ENCODE measurements at places on chromosomes 7 and 10. TPM values are rescaled to one million over a fixed set of nuclear protein-coding genes. Genes with fewer than 3 reads are reported as not detected.

Gene GHRHR
- not detected for total RNA-seq

Gene CASTOR2
- 25.5 TPM for total RNA-seq

Gene AKR1C8
- total RNA-seq = not detected

Gene TEX36
- not detected for total RNA-seq

Gene ADGRA1
- total RNA-seq = not detected

Gene FAM25C
- total RNA-seq = not detected

Gene TBX20
- not detected for total RNA-seq

Gene SPRN
- total RNA-seq = 0.13 TPM

GRCh38 chr7:20647908-20648776 lies 32.7 kb downstream of the ABCB5 start:
- no peaks in the 10 kb centered on the region for H3K36me3 ChIP-seq
- peak; percentile 64 for DNase-seq
- no peak overlapping the region for H3K27ac ChIP-seq

DNA sequence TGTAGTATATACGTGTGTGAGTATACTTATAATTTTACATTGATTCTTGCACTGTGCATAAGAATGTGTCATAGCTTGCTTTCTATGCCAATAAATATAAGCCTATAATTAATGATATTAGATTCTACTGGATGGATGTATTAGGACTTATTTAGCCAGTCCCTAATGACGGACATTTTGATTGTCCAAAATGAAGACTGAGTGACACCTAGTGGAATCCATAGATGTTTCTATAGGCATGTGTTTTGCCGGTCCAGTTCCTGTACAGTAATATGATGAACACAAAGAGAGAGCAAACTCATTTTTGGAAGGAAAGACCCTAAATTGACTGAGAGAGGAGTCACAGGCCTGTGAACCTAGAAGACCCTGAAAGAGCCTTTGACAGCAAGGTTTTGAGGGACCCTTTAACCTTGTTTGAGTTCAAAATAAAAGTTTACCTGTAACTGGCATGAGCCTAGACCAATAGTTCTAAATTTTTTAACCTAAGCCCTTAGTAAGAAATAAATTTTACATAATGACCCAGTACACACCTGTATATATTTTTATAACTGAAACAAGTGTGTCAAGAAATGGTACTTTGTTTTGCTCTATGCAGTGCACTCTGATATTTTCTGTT lies 42.4 kb upstream of the AGBL3 start:
- H3K27me3 ChIP-seq = no peaks in the 10 kb centered on the region
- peak; percentile 55 for DNase-seq
- H3K36me3 ChIP-seq = peaks cover 25% of the 10 kb centered on the region

- H3K27ac ChIP-seq = no peak overlapping the region
- H3K4me1 ChIP-seq = no peaks in the 10 kb centered on the region
- no peaks in the 10 kb centered on the region for H3K27me3 ChIP-seq
- H3K36me3 ChIP-seq = no peaks in the 10 kb centered on the region
These were observed 81.1 kb upstream of the ADO start for GRCh38 chr10:62723375-62723774.

GRCh38 chr7:101084865-101085161 lies 468 bp upstream of the TRIM56 start:
- no peak overlapping the region for H3K27ac ChIP-seq
- no peak for DNase-seq
- H3K4me3 ChIP-seq = no peak overlapping the region
- H3K27me3 ChIP-seq = no peaks in the 10 kb centered on the region
- peaks cover 12% of the 10 kb centered on the region for H3K4me1 ChIP-seq
- peaks cover 5% of the 10 kb centered on the region for H3K36me3 ChIP-seq

DNA sequence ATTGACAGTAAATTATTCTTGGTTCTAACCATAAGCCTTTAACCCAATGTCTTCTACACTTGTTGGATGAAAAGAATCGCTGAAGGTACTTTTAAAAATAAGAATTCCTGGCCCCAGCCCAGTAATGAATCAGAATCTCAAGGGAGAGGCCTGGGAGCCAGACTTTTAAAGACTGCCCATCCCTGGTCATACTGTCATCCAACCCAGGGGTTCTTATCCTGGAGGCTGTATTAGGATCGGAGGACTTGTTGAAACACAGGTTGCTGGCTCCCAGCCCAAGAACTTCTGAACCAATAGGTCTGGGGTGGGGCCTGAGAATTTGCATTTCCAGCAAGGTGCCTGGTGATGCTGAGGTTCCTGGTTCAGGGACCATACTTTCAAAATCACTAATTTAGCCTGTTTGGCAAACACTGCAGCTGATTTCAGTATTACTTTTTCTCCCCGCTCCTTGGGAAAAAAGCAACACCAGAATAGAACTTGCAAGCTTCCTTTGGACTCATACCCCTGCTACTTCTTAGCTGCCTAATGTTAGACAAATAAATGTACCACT lies 79.5 kb upstream of the FAM133B start:
- no peaks in the 10 kb centered on the region for H3K27me3 ChIP-seq
- H3K4me3 ChIP-seq = no peak overlapping the region
- DNase-seq = no peak
- no peaks in the 10 kb centered on the region for H3K4me1 ChIP-seq
- no peak overlapping the region for H3K27ac ChIP-seq
- H3K36me3 ChIP-seq = no peaks in the 10 kb centered on the region

- no peak for DNase-seq
- H3K36me3 ChIP-seq = no peaks in the 10 kb centered on the region
- H3K27ac ChIP-seq = no peak overlapping the region
These were observed 25.6 kb upstream of the TMEM196 start for GRCh38 chr7:19798986-19799385.

DNA sequence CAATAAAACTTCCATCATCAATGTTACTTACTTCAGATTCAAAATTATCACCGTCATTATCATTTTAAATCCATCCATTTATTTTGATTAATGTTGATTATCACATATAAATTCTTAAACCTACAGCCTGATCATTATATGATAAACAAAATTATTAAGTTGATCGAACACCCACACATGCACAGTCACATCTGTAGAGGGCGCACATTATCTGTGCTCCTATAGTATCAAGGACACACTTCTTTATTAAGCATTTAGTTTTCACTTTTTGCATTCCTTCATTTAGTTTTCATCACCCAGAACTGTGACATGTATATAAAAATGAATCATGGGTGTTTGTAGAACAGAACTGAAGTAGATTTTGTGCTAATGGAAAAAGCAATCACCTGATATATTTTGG lies 26.2 kb upstream of the ZNF716 start:
- H3K4me3 ChIP-seq = no peak overlapping the region
- no peaks in the 10 kb centered on the region for H3K27me3 ChIP-seq
- no peaks in the 10 kb centered on the region for H3K36me3 ChIP-seq
- no peak for DNase-seq

DNA sequence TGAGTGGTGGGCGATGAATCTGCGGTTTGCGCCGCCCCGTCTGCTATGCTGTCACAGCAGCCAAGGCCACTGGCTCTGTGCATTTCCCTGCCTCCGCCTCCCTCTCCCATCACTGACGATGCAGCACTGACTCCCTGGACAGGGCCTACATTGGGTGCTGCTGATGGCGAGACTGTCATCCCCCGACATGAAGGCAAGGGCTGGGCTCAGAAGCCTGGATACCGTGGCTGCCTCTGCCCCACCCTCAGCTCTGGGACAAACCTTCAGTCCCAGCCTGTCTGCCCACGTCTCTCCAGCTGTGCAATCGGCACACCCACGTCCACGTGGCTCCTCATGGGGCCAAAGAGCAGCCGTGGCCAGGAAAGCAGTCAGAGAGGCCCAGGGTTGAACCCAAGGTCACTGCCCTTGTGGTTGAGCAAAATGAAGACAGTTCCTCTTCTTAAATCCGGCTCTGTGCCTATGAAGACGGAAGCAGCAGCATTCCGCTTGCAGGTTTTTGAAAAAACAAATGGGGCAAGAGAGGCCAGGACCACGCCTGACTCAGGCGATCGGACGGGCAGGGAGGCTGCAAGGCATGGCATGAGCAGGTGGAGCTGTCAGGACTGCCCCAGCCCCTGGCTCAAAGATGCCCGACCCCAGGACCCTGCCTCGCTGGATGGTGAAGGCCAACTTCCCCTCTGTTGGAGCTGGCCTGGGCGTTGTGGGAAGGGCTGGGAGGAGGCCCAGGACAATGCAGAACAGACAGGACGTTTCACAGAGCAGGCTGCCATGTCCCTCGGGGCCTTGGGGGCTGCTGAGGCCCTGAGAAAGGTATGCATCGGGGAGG lies 517.5 kb downstream of the DNAJB6 start:
- H3K4me1 ChIP-seq = no peaks in the 10 kb centered on the region
- no peak overlapping the region for H3K27ac ChIP-seq
- no peak overlapping the region for H3K4me3 ChIP-seq
- H3K27me3 ChIP-seq = no peaks in the 10 kb centered on the region
- DNase-seq = no peak

DNA sequence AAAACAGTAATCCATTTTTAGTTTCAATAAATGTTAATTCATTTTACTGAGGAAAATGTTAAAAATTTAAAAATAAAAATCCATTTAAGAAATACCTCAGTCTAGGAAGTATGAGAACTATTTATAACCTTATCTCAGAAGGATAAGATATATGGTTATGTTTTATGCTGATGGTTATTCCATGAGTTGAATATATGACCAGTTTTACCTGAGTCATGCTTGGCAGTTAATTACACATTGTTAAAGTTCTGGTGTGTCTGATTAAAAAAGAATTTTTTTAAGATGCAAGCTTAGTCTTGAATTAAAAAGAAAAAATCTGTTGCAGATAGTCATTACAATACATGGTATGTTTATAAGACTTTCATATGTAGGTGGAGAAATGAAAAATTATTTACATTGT lies 191.7 kb downstream of the ARL4A start:
- H3K4me3 ChIP-seq = no peak overlapping the region
- no peaks in the 10 kb centered on the region for H3K36me3 ChIP-seq
- no peak for DNase-seq
- no peak overlapping the region for H3K27ac ChIP-seq
- no peaks in the 10 kb centered on the region for H3K27me3 ChIP-seq

- no peak overlapping the region for H3K27ac ChIP-seq
- no peaks in the 10 kb centered on the region for H3K36me3 ChIP-seq
- no peak for DNase-seq
- no peaks in the 10 kb centered on the region for H3K4me1 ChIP-seq
These were observed 32.8 kb upstream of the RHEB start for GRCh38 chr7:151552352-151553028.

DNA sequence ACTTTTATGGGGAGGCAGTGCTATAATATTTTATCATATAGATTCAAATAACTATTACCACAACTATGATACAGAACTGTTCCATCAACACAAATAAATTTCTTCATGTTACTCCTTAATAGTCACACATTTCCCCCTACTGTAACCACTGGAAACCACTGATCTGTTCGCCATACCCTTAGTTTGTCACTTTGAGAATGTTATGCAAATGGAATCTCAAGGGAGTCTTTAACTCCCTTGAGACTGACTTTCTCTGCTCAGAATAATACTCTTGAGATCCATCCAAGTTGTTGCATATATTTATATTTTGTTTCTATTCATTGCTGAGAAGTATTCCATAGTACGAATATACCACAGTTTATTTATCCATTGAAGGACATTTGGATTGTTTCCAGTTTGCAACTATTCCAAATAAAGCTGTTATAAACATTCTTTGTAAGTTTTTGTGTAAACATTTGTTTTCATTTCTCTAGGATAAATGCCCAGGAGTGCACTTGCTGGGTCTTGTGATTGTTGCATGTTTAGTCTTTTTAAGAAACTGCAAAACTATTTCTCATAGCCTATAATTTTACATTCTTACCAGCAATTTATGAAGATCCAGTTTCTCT lies 19.7 kb upstream of the PON2 start:
- H3K36me3 ChIP-seq = no peaks in the 10 kb centered on the region
- no peak overlapping the region for H3K27ac ChIP-seq
- H3K27me3 ChIP-seq = peaks cover 8% of the 10 kb centered on the region
- no peak overlapping the region for H3K4me3 ChIP-seq
- DNase-seq = no peak
- no peaks in the 10 kb centered on the region for H3K4me1 ChIP-seq

DNA sequence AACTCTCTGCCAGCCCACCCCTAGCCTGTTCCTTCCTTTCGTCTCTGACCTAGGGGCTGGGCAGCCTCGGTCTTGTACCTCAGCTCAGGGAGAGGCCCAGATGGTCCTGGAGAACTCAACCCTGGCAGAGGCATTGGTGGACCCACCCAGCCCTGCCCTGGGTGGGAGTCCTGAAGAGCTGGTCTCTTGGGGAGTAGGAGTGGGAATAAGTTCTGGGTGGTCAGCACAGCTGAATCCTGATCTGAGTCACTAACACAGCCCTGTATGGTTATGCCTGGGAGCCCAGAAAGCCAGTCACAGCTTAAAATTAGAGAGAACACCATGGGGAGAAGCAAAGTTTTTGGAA lies 84.0 kb downstream of the SORBS1 start:
- H3K4me3 ChIP-seq = no peak overlapping the region
- no peaks in the 10 kb centered on the region for H3K36me3 ChIP-seq
- no peak for DNase-seq
- no peaks in the 10 kb centered on the region for H3K27me3 ChIP-seq

GRCh38 chr7:88628363-88629085 lies 131.0 kb upstream of the ZNF804B start:
- no peaks in the 10 kb centered on the region for H3K4me1 ChIP-seq
- no peak overlapping the region for H3K4me3 ChIP-seq
- no peak overlapping the region for H3K27ac ChIP-seq
- no peak for DNase-seq
- H3K27me3 ChIP-seq = no peaks in the 10 kb centered on the region

DNA sequence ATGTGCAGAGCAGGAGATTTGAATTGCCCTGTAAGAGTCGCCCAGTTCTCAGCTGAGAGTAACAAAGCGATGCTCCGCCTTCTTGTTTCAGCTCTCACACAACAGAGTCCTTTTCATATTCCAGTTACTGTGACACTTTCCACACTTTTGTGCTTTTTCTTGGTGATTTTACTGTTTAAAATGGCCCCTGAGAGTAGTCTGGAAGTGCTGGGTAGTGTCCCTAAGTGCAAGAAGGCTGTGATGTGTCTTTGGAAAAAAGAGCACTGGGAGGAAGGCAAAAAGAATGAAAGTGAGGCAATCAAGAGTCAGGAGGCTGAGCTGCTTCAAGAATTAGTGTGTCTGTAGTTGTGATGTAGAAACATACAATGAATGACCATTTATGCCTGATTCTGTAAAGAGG lies 201.2 kb upstream of the SEMA3E start:
- H3K36me3 ChIP-seq = no peaks in the 10 kb centered on the region
- no peak for DNase-seq
- no peaks in the 10 kb centered on the region for H3K27me3 ChIP-seq
- no peak overlapping the region for H3K4me3 ChIP-seq

DNA sequence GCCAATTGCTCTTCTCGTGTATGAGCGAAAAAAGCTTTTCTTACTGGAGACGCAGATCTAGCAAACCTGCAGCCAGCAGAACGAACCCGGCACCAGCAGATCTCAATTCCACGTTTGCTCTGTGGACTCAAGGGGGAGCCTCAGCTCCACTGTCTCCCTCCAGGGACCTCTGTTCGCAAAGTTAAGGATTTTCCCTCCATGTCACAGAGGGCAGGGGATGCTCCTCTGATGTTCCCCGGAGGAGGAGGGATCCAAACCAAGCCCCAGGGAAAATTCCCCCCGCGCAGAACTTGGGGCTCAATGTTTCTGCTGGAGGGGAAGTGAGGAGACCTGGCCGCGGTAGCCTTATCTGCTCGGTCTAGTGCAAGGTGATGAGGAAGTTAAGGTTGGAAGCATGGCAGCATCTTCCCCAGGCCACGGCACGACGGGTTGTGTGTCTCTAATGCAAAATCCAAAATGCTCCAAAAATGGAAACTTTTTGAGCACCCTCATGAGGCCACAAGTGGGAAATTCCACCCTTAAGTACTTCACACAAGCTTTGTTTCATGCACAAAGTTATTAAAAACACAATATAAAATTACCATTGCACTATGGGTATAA lies 9.0 kb downstream of the IQCE start:
- no peaks in the 10 kb centered on the region for H3K27me3 ChIP-seq
- H3K4me1 ChIP-seq = peaks cover 17% of the 10 kb centered on the region
- H3K4me3 ChIP-seq = no peak overlapping the region
- no peak for DNase-seq
- no peaks in the 10 kb centered on the region for H3K36me3 ChIP-seq
- no peak overlapping the region for H3K27ac ChIP-seq
